ENCODE measurements at places on chromosomes 2 and 18.

DNA sequence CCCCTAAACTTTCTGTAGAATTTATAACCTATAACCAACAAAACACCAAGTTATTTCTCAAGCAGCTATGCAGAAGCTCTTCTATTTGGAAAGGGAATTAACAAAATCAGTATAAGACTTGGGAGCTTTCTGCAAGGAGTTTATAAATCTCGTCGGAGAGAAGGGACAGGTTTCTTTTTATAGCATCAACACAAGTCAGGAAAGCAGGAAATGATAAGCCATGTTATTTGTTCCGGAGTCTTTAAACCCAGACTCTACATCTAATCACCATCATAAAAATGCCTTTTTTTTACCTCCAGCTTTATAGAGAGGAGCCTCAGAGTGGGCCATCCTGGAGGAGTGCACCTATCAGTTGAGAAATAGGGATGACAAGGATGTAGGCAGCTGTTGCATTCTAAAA, 137.1 kb downstream of the DPP10 start:
- no peak for DNase-seq

GRCh38 chr2:220569112-220569897, 941.9 kb downstream of the SLC4A3 start:
- no peak for DNase-seq

DNA sequence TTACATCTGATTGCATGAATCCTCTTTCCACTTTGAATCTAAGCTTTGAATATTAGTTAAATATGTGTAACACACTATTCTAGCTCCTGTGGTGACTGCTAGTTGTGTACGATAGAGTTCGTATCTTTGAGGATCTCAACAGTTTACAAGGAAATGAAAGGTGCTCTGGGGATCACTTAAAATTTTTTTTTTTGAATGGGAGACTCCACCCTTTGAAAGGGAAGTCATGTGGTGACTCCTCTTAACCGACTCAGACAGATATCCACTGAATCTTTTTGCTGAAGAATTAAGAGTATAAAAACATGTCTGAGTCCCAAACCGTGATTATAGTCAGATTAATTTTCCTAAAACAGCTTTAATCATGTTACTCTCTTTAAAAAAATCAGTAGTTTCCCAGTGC, 4.0 kb downstream of the CLIP4 start:
- no peak for DNase-seq

DNA sequence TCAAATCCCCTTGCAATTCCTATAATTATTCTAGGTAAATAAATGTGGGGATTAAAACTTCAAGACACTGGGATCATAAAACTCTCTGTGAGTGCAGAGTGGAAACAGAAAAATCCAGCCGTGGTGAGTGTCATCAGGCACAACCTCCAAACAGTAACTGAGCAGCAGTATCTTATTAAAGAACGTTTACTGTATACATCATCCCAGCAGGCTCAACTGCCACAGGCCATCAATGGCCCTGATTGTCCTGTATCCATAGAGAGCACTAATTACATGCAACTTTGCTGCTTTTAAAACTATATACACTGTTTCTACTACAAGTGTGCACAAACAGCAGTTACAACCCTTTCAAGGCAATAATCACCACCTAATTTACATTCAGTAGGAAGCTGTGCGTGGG, 23.9 kb downstream of the GAREM1 start:
- DNase-seq, result no peak

DNA sequence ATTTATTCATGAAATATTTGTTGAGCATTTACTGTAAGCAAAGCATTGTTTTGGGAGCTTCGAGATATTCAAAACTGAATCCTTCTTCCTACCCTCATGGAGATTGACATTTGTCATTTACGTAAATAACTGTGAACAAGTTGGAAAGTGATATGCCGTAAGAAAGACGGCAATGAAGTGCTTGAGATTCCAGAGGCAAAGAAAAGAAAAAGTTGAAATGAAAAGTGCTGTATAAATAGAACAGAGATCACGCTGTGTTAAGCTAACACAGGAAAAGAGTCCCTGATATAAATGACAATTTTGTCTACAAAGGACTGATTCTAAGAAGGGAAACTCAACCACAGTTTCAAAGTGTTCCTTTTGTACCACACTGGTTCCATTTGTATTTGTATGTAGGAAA, 1.8 kb downstream of the CHRNA1 start:
- no peak for DNase-seq

DNA sequence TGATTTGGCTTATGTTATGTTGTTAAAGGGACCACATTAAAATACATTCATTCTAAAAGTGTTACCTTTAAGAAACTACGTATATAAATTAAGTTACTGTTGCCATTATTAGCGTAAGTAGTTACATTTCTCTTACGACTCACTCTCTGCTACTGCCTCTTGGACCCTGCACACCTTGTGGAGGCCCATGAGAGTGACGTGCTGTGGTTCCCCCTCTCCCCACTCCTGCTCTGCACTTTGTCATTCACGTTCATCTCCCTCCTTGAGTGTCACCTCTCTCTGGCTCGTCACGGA, 830 bp upstream of the MERTK start:
- DNase-seq, result no peak

GRCh38 chr2:118853129-118853640, 5.7 kb upstream of the EN1 start:
- no peak for DNase-seq

GRCh38 chr2:22035361-22035830, 911.6 kb downstream of the TDRD15 start:
- no peak for DNase-seq

GRCh38 chr18:55407191-55407590, 180.8 kb downstream of the TCF4 start:
- no peak for DNase-seq

- no peak for DNase-seq
Observed at GRCh38 chr2:96730212-96730611, 9.7 kb downstream of the LMAN2L start.

- no peak for DNase-seq
Observed at GRCh38 chr18:31241900-31242409, 76.0 kb upstream of the DSG1 start.

DNA sequence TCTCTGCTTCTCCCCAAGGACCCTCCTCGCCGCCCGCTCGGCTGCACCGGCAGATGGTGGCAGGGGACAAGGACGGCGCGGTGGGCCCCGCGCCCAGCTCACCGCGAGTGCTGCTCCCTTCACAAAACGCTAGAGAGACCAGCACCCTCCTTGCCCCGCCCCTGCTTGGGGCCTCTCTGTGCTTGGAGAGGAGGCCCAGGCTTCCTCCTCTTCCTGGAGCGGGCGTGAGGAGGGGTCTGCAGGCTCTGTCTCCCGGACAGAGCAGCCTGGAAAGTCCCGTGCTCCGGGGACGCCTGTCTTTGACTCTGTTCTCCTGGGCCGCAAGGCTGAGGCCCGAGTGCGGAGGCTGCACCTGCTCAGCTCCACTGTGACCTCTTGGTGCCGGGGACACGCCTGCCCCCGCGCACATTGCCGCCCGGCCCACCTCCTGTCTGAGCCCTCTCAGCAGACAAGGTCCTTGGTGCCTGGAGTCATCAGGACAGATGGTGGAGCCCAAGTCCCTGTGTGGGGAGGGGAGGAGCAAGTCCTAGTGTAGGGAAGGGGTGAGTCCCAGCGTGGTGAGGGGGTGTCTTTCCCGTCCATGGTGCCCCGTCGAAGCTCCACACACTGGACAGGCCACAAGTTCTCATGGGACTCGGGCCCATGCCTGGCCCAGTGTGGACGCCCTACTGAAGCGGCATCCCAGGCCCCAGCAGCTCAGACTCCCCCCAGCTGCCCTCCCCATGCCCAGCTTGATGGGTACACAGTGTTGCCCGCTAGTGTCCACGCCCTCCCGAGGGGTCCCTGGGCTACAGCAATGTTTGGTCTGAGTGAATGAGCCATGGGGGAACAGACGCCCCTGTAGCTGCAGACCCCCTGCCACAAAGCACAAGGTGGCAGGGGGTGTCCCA, 33.8 kb downstream of the RTP5 start:
- no peak for DNase-seq

DNA sequence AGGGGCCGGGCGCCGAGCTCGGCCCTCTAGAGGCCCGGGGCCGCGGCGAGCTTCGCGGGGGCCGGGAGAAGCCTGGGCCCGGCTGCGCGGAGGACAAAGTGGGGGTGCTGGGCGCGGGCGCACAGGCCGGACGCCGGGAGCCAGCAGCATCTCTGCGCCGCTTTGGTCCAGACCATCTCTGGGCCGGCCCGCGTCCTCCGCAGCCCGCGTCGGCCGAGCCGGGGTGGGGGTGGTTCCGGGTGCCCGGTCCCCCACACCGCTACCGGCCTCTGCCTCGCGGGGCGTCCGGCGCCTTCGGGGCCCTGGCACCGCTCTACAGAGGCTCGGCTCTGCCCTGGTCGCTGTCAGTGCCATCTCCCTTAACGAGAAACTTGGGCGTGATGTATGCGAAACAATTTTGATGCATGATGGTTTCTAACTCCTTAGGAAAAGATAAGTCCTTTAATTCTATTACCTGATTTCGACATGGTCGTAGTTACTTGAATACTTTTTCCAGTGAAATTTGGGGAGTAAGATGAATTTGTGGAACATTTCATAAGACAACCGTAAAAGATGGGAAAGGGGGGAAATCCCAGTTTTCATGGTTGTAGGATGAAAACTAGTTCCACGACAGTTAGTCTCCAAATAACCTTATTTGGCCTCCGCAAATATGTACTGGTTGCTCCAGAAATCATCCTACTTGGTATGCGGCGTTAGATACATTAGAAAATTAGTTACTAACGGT, 562 bp downstream of the TWSG1 start:
- peak; percentile 1 for DNase-seq

DNA sequence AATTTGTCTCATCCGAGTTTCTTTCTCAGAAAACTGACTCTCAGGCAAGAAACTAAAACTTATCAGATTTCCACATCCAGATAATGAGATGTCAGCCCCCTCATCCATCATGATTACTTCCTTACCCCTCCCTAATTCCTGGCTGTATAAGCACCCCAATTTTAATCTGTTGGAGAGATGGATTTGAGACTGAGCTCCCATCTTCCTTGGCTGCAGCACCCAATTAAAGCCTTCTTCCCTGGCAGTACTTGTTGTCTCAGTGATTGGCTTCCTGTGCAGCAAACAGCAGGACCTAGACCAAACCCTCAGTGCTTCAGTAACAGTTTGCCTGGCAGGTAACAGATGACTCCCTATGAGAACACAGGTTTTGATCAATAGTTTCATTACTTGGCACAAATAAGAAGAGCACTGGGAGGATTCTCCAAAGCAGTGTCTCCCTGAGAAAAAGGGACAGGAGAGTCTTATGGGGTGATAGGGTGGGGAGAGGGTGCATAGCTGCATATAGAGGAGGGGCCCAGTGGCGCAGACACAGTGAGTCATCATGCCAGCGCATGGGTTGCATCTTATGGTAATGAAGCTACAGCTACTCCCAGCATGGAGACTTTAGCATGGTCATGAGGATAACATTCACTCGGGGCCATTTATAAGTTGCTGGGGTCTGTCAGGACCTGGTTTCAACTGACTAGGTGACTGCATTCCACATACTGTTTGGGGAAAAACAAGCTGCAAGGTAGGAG, 45.1 kb downstream of the TEX51 start:
- no peak for DNase-seq

GRCh38 chr2:122883849-122884248, 1128.4 kb downstream of the TSN start:
- no peak for DNase-seq

- no peak for DNase-seq
Observed at GRCh38 chr2:237665713-237666143, 38.3 kb downstream of the LRRFIP1 start.

DNA sequence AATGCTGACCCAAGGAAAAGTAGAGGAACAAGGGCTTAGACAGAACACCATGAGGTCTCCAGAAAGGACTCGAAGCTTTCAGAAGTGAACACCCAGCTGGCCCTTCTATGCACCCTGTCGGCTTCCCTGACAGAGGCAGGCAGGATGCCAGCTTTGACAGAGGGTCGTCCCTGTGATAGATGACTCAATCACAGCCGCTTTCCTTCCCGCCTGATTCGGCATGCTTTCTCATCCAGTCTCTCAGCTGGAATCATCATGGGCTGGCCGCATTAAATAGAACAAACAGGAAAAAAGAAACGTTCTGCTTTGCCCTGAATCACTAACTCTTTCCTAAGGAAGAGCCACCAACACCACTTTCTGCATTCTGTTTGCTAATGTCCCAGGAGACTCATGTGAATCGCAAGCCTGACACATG, 140.3 kb upstream of the RAB12 start:
- no peak for DNase-seq

- no peak for DNase-seq
Observed at GRCh38 chr2:203819434-203820133, 48.0 kb upstream of the CTLA4 start.

- no peak for DNase-seq
Observed at GRCh38 chr2:40098786-40099470, 319.9 kb upstream of the THUMPD2 start.

GRCh38 chr2:12074126-12074844, 327.9 kb downstream of the LPIN1 start:
- DNase-seq, result no peak

GRCh38 chr2:1750933-1751766, 6.8 kb upstream of the PXDN start:
- no peak for DNase-seq

DNA sequence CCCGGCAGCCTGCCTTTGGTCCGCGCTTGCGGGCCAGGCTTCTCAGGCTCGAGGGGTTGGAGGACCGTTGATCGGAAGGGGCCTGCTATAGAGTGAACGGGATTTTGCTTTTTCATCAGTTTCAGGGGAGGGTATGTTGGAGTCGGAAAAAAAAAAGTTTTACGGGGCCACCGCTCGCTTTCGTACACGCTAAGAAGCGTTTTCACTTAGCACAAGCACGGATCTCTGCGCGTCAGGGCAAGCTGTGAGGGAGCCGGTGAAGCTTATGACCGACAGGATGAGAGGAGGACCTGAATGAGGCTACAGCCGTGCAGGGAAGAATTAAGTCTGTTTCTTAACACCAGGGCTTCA, 443 bp downstream of the CPSF3 start:
- no peak for DNase-seq

DNA sequence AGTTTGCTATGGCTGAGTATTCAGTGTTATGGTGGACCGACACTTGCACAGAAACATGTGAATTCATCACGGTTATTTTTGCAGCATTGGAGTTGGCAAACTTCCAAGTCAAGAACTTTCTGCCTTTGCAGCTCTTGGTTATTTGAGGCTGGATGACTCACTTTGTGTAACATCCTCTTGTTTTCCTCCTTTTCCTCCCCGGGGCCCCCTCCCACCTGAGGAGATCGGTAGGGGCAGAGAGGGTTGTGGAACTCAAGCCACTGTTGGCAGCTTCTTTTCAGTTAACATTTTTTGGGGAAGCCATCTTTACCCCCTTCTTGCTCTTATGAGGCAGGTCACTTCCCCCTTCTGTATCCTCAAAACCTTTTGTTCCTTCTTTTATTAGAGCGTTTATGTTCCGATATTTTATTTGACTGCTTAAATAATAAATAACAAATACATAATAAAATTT, 48.6 kb downstream of the DDX1 start:
- no peak for DNase-seq

- no peak for DNase-seq
Observed at GRCh38 chr2:237720957-237721356, 77.6 kb upstream of the RBM44 start.
